ENCODE measurements at places on chromosomes 4 and X.

DNA sequence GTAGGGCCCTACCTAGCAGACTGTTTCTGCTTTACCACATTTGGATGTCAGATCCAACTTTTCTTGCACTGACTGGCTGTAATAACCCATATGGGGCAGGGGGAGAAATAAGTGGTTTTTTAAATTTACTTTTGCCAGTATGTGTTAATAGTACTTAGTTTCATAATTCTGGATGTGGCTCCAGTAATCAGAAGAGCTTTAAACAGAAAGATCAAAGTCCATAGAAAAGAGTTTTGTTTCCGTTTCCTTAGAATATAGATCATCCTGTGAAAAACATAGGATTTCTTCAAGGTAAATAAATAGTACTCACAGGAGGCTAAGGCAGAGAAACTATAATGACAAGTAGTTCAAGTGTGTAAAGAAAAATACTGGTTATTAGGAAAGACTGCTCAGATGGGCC is 85.6 kb downstream of the SLC39A8 start:
- no peak for DNase-seq

DNA sequence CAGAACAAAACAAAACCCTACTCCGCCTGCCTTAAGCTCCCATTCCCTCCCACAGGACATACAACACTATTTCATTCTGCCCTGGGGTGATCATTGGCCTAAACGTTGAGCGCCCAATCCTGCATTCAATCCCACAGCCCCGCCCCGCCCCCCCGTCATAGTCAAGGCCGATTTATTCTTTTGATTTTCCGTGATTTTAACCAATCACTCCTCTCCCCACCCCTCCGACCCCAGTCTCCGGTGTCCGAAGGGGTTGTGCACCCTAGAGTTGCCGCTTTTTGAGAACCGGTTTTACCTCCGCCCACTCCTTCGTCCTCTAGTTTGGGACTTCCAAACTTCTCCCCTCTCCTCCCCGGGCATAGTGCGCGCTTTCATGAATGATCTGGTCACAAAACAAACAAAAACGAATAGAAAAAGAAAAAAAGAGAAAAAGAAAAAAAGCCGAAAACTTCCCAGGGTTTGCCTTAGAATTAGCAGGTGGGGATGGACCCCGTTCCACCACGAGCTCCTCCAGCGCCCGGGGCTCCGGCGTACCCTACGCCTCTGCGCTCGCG is 446 bp upstream of the UBE2A start:
- DNase-seq = no peak

GRCh38 chr4:116531026-116531425 is 554.4 kb downstream of the TRAM1L1 start:
- DNase-seq = no peak

DNA sequence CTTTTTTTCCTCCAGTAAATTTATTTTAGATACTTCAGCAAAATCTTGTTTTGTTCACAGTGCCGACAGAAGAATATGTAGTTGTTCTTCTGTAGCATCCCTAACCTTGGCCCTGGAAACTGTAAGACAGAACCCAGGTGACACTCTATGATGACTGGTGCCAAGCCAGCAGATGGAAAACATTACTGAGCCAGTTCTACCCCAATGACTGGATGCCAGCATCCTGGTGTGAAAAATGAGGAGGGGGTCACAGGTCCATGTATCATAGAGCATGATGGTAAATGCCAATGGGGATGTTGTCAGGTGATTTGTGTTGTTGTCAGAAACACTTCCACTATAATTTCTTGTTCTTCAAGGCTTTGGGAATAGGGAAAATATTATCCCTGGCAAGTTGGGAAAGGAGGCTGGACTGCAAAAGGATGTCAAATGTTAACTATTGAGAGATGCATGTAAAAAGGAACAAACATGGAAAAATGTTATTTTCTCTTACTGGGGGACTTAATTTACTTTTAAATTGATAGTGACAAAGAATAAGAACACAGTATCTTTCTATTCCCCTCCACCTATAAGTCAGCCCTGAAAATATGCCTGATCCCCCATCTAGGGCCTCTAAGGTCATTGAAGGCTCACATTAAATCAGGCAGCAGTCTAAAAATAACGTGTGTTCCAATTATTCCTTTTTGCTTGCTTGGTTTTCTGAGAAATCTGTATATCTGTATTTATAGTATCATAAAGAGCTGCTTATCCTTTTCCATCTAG is 159.8 kb downstream of the RASL11B start:
- no peak for DNase-seq

DNA sequence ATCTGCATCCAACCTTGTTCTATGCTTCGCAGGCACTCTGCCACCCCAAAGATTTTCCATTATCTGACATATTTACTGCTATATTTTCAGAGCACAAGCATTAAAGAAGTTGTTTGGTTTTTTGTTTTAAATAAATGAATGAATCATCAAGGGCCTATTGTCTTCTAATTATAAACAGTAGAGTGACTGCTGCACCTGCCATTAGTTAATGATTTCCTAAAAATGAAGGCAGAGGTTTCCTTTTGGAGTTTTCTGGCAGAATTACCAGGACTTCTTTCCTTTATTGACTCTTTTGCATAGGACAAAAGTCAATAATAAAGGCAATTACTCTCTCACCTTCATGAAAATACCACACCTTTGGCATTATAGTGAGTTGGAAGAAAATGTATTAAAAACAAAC is 238.1 kb downstream of the INPP4B start:
- DNase-seq = no peak

GRCh38 chrX:110734271-110734670 is 61.3 kb downstream of the CHRDL1 start:
- no peak for DNase-seq

DNA sequence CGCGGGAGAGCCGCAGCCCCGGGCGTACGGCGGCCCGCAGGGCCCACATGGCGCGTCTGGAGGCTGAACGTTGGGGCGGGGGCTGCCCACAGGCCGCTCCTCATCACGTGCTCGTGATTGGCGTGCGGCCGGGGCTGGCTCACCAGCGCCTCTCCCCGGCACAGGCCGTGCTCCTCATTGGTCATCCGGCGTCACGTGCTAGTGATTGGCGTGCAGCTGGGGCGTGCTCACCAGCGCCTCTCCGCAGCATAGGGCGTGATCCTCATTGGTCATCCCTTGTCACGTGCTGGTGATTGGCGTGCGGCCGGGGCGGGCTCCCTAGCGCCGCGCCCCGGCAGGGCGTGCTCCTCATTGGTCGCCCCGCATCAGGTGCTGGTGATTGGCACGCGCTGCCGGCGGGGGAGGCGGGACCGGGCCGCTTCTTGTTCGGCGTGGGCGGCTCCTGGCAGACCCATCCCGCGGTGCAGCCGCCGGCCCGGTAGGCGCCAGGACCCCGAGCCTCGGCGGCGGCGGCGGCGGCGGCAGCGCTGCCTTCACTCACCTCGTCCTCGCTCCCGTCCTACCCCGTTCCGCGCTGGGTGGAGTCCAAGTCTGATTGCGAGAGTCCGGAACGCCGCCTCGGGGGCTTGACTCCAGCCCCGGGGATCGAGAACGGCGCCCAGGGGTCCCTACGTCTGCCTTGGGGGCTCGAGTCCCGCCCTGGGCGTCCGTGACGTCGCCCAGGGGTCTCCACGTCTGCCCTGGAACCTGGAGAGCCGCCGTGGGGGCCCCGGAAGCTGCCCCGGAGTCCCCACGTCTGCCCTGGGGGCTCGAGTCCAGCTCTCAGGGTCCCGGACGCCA is at the start of gene GTPBP6:
GTPBP6 (minus strand) TSS at position 58 of the 840 bp plus-strand sequence; CDS start at position 49, 9 bp downstream.
- DNase-seq = peak; percentile 99
